ENCODE measurements at places on chromosomes 3 and 15.

GRCh38 chr15:52862677-52863076, 72.5 kb upstream of the ONECUT1 start:
- DNase-seq, result no peak

GRCh38 chr3:125043599-125044151, 12.1 kb downstream of the HEG1 start:
- no peak for DNase-seq

- no peak for DNase-seq
These were observed 293.6 kb upstream of the MDFIC2 start for GRCh38 chr3:70606018-70606417.

DNA sequence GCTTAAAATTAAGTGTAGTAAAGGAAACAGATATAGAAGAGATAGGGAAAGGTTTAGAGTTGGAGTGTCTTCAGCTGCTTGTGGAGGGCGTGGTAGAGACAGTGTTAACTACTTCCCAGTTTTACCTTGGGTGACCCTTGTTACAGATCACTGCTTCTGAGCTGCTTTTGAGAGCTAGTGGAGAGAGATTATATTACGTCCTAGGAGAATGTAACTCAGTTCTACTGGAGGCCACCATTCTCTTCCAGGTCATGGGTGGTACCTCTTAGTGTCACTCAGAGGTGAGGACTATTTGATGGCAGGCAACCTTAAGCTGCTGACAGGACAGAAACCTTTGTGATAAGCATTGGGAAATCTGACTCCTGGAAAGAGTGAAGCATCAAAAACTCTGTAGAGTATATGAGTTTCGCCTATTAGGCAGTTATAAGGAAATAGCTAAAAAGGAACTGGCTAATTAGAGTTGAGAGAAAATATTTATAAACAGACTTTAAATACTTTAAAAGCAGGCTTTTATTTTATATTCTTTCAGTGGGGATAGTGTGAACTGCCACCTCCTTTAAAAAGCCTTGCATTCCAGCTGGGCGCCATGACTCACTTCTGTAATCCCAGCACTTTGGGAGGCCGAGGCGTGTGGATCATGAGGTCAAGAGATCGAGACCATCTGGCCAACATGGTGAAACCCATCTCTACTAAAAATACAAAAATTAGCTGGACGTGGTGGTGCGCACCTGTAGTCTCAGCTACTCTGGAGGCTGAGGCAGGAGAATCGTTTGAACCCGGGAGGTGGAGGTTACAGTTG, 106.5 kb downstream of the ZNF609 start:
- DNase-seq, result no peak

- DNase-seq, result no peak
These were observed 1030.5 kb downstream of the FHIT start for GRCh38 chr3:60220768-60221167.

DNA sequence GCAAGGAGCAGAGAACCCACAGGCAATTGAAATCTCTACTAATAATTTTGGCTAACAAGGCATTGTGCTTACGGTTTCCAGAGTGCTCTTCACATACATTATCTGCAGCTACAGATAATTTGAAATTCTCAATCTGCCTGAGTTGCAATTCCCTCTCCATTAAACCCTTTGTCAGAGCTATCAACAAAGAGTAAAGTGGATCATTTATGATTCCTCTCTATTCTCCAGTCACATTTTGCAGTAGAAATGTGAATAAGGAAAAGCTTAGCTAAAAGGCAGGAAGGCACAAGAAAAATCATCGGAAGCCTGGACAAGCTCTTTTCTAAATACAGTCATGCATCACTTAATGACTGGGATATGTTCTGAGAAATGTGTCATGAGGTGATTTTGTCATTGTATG, 49.6 kb downstream of the FAM98B start:
- no peak for DNase-seq

GRCh38 chr15:60534051-60534450, 55.1 kb upstream of the ICE2 start:
- no peak for DNase-seq

DNA sequence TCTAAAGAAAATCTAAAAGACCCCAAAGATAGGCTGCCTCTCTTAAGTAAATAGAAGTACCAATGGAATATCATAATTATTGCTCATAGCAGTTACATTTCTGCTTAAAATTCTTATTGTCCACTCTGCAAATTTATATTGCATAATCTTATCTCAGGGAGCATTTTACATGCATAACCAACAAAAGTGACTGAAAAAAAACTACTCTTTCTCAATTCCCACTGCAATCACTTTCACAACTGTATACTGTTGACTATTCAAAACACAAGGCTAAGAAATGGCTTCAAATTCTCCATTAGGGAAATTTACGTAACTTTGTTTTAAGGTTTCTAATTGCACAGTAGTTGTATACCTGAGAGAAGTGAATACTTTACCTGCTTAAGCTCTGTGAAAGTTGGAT, 56.3 kb downstream of the HMG20A start:
- DNase-seq, result no peak
